ENCODE measurements at places on chromosomes 6 and 20.

- no peak for DNase-seq
Observed at GRCh38 chr20:8255945-8256632, 124.0 kb downstream of the PLCB1 start.

DNA sequence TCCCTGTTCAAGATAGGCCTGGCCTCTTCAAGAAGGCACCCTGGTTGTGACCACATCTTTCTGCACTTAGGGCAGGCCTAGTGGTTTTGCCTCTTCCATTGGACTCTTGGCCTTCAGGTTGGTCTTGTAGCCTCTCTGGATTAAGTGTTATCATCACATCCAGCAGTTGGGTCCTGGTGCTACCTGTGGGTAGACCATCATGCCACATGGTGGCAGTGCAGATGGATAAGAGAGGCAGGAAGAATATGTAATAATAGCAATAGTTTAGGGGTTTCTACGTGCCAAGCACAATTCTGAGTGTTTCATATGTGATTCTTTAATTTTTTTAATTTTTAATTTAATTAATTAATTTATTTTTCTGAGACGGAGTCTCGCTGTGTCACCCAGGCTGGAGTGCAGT, 28.5 kb upstream of the SNRPB2 start:
- DNase-seq, result peak; percentile 4

- no peak for DNase-seq
Observed at GRCh38 chr6:44129841-44130322, 2.5 kb downstream of the TMEM63B start.

DNA sequence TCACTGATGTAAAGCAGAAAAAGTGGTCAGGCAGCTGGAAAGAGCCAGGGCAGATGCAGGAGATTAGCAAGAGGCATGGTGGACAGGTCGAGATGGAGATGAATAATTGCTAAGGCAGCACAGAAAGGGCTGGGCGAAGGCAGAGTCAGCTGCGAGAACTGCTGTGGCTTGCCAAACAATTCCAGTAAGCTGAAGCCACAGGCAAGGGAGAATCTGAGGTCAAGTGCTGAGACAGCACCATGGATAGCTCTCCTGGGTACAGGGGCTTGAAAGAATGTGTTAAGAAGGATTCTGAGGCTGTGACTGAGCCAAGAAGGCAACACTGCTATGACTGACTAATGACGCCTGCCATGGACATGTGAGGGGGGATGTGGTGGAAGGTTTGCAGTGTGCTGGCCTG, 220.8 kb upstream of the FOXA2 start:
- DNase-seq, result peak; percentile 93

GRCh38 chr6:35745509-35745908, 8.7 kb downstream of the ARMC12 start:
- no peak for DNase-seq

DNA sequence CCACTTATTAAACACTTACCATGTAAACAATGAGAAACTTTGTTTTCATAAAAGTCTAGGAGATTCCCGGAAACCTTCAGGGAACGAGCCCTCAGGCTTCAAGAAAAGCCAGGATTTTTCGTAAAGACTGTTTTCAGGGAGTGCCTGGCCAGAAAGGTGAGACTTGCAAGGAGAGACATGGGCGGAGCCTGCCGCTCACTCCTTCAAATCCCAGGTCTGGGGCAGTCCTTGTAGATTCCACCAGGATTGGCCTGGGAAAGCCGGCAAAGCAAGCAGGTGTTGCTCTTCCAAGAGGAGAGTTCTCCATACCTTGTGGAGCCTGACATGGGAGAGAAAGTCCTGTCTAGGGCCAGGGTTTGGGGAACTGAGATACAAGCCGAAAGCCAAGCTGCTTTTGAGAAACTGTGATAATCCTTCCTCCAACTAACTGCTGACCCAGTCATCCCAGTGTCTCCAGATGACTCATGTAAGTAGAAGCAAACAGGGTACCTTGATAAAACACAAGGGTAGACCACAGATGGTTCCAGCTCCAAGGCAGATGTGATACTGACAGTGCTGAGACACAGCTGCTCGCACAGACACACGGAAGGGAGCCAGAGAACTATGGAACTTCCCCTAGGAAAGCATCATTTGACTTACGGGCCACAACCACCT, 69.4 kb upstream of the NAA20 start:
- DNase-seq, result peak; percentile 81

Measured in fibroblast of skin of abdomen (primary cell).